Neural progenitor cell (in vitro differentiated cells): ENCODE measurements at places on chromosomes 5 and 9.

GRCh38 chr5:28403846-28404245 lies 1365.5 kb upstream of the CDH9 start:
- no peaks in the 10 kb centered on the region for H3K36me3 ChIP-seq
- no peak overlapping the region for H3K27ac ChIP-seq
- H3K27me3 ChIP-seq, result no peaks in the 10 kb centered on the region
- peaks cover 44% of the 10 kb centered on the region for H3K4me1 ChIP-seq

GRCh38 chr9:79824265-79824664 lies 252.5 kb downstream of the TLE4 start:
- H3K27me3 ChIP-seq, result no peaks in the 10 kb centered on the region
- no peaks in the 10 kb centered on the region for H3K4me1 ChIP-seq
- H3K4me3 ChIP-seq, result no peak overlapping the region
- H3K27ac ChIP-seq, result no peak overlapping the region

- no peaks in the 10 kb centered on the region for H3K36me3 ChIP-seq
- no peaks in the 10 kb centered on the region for H3K27me3 ChIP-seq
- no peak overlapping the region for H3K27ac ChIP-seq
- no peak for DNase-seq
- H3K4me1 ChIP-seq, result peaks cover 18% of the 10 kb centered on the region
Measured at GRCh38 chr5:172009536-172010270, 3.3 kb upstream of the FBXW11 start.

GRCh38 chr5:62718324-62718723 lies 139.7 kb downstream of the LRRC70 start:
- no peaks in the 10 kb centered on the region for H3K27me3 ChIP-seq
- no peaks in the 10 kb centered on the region for H3K36me3 ChIP-seq
- no peak for DNase-seq
- H3K4me1 ChIP-seq, result peaks cover 5% of the 10 kb centered on the region
- no peak overlapping the region for H3K4me3 ChIP-seq
- H3K27ac ChIP-seq, result no peak overlapping the region

DNA sequence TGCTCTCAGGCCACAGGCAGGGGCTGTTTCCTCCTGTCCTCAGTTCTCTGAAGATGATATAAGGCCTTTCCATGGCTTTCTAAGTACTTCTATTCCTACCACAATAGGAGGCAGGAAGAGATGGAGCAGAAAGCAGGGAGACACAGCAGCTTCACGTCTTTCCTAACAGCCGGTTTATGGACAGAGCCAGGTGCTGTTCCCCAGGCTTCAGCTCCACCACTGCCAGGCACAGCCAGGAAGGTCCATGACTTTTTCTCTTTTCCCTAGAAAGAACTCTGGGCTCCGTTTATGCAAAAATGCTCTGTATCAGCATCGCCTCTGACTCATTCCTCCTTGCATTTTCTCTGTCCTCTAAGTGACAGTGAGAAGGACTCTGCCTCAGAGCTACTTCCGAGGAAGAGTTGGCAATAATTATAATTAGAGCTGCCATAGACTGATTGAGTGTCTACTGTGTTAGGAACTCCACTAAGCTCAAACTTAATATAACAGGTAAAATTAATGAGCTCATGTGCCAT lies 478.5 kb downstream of the RASEF start:
- no peak for DNase-seq
- no peaks in the 10 kb centered on the region for H3K27me3 ChIP-seq
- no peak overlapping the region for H3K27ac ChIP-seq
- H3K36me3 ChIP-seq, result no peaks in the 10 kb centered on the region

- H3K27me3 ChIP-seq, result no peaks in the 10 kb centered on the region
- H3K4me3 ChIP-seq, result no peak overlapping the region
- no peaks in the 10 kb centered on the region for H3K36me3 ChIP-seq
- no peak overlapping the region for H3K27ac ChIP-seq
Measured at GRCh38 chr9:116662646-116663310, 24.3 kb upstream of the TRIM32 start.
